ENCODE measurements at places on chromosomes 16 and 17.

DNA sequence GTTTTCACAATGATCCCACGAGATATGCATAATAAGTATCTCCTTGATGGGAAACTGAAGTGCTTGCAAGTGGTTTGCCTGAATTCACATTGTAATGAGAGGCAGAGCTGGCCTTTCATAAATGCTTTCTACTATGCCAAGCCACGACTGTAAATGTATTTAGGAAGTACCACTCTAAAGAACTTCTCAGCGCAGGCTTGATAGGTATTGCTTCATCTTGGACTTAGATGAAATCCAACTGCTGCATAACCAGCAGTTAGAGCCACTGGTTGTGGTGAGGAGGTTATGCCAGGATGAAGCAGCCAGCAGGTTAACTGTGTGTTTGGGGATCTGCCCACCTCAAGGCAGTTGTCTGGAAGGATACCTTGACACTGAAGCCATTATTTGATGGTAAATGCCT, 26.8 kb downstream of the MARCHF10 start:
- no peak overlapping the region for H3K27ac ChIP-seq
- H3K4me1 ChIP-seq, result no peaks in the 10 kb centered on the region
- no peaks in the 10 kb centered on the region for H3K36me3 ChIP-seq
- peaks cover 13% of the 10 kb centered on the region for H3K27me3 ChIP-seq

GRCh38 chr17:18231164-18231563, 5.7 kb downstream of the LLGL1 start:
- H3K27me3 ChIP-seq, result no peaks in the 10 kb centered on the region
- no peak for DNase-seq
- peaks cover 9% of the 10 kb centered on the region for H3K36me3 ChIP-seq
- H3K4me3 ChIP-seq, result no peak overlapping the region
- H3K4me1 ChIP-seq, result peaks cover 27% of the 10 kb centered on the region

GRCh38 chr17:80513201-80513600, 31.4 kb upstream of the RPTOR start:
- H3K27me3 ChIP-seq, result peaks cover 6% of the 10 kb centered on the region
- no peaks in the 10 kb centered on the region for H3K4me1 ChIP-seq
- no peak overlapping the region for H3K27ac ChIP-seq
- no peak for DNase-seq
- no peak overlapping the region for H3K4me3 ChIP-seq

DNA sequence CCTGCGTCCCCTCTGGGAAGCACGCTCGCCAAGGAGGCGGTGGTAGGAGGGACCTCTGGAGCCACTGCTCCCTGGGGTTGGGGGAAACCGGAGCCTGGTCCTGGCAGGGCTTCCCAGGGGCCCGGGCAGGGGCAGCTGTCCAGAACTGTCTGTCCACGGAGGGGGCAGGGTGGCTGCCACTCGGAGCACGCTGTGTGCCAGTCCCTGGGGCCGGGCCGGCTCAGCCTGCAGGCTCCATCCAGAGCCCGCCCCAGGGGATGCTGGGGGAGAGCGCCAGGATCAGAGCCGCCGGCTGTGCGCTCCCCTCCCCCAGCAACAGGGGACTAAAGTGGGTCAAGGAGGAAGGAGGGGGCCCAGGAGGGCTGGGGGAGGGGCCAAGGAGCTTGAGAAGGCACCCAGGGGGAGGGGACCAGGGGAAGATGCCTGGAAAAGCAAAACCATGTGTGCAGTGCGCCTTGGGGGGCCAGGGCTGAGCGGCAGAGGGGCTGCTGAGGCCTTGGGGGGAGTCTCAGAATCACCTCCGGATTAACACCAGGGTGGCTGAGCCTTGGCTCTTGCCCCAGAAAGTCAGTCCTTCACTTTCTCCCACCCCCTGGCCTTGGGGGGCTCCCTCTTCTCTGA, 21.3 kb downstream of the ZNF423 start:
- H3K4me3 ChIP-seq, result no peak overlapping the region
- H3K36me3 ChIP-seq, result no peaks in the 10 kb centered on the region
- DNase-seq, result no peak
- H3K27me3 ChIP-seq, result peaks cover 14% of the 10 kb centered on the region
- H3K27ac ChIP-seq, result no peak overlapping the region

GRCh38 chr16:48137822-48138221, 18.0 kb downstream of the ABCC12 start:
- no peaks in the 10 kb centered on the region for H3K4me1 ChIP-seq
- peaks cover 5% of the 10 kb centered on the region for H3K27me3 ChIP-seq
- no peak for DNase-seq
- no peak overlapping the region for H3K4me3 ChIP-seq

DNA sequence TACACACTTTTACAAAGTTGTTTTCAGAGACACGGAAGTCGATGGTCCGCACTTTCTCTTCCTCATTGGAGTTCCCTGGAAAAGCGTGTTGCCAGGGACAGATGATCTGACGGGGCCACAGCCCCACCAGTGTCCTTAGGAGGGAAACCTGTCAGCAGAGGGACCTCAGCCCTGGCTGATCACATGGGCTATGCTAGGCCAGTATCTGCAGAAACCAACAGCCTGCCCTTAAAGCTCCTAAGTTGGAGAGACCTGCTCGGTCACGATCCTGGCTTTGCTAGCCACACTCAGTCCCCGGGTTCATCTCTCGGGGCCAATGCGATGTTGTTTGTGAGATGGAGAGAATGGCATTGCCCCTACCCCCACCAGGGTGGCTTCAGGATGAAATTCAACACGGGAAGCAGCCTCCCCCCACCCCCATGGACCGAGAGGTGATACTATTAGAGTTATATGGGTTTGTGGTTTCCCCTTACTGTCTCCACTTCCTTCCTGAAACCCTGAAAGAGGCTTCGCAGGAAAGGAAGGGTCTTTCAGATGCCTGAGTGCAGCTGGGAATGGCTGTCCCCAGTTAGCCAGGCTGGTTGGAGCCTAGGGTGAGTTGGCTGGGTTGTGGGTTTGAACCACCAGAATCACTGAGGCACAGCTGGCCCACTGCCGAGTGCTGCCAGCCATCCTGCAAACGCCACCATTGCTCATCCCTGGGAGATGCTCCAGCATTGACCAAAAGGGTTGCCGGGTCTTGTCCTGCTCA, 16.6 kb downstream of the RMI2 start:
- H3K4me3 ChIP-seq, result peak overlapping the region; percentile 46
- DNase-seq, result peak; percentile 59
- no peak overlapping the region for H3K27ac ChIP-seq
- H3K36me3 ChIP-seq, result no peaks in the 10 kb centered on the region

DNA sequence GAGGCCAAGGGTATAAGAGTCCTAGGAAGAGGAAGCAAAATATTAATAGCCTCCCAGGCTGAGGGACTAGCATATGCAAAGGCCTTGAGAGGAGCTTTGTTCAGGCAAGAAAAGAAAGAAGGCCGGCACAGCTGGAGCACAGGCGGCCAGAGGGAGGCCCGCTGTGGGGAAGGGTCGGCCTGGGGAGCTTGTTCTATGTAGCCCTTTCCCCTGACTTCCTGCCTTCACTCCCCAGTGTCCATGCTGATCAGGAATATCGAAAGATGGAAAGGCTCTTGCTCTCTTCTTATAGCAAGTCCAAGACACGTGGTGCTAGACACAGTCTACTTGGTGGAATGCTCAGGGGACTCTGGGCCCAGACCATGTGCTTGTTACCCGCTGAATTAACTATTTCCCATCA, 27.4 kb upstream of the HAS3 start:
- no peaks in the 10 kb centered on the region for H3K4me1 ChIP-seq
- no peak overlapping the region for H3K27ac ChIP-seq
- H3K27me3 ChIP-seq, result no peaks in the 10 kb centered on the region
- DNase-seq, result no peak
- no peak overlapping the region for H3K4me3 ChIP-seq
- H3K36me3 ChIP-seq, result no peaks in the 10 kb centered on the region

GRCh38 chr16:82133798-82134197, 36.2 kb downstream of the MPHOSPH6 start:
- peak overlapping the region; percentile 36 for H3K27ac ChIP-seq
- H3K4me3 ChIP-seq, result no peak overlapping the region
- peak; percentile 22 for DNase-seq
- H3K27me3 ChIP-seq, result no peaks in the 10 kb centered on the region

GRCh38 chr17:40427002-40427491, 9.4 kb upstream of the TOP2A start:
- H3K36me3 ChIP-seq, result no peaks in the 10 kb centered on the region
- H3K27me3 ChIP-seq, result peaks cover 31% of the 10 kb centered on the region
- H3K4me1 ChIP-seq, result peaks cover 29% of the 10 kb centered on the region
- peak overlapping the region; percentile 67 for H3K27ac ChIP-seq
- DNase-seq, result peak; percentile 35

- no peak overlapping the region for H3K27ac ChIP-seq
- H3K4me3 ChIP-seq, result no peak overlapping the region
- H3K27me3 ChIP-seq, result no peaks in the 10 kb centered on the region
- H3K4me1 ChIP-seq, result no peaks in the 10 kb centered on the region
- H3K36me3 ChIP-seq, result no peaks in the 10 kb centered on the region
These were observed 854.1 kb downstream of the KCNJ2 start for GRCh38 chr17:71023249-71024030.

All from activated CD4-positive, alpha-beta memory T cell treated with anti-CD3 and anti-CD28 coated beads, Interleukin-2, amount 10 ng/mL, durations not matched to agents 7 days and 5 days (primary cell).